Activated CD4-positive, alpha-beta memory T cell treated with anti-CD3 and anti-CD28 coated beads for 36 hours (primary cell): ENCODE measurements at places on chromosomes 7 and 10.

DNA sequence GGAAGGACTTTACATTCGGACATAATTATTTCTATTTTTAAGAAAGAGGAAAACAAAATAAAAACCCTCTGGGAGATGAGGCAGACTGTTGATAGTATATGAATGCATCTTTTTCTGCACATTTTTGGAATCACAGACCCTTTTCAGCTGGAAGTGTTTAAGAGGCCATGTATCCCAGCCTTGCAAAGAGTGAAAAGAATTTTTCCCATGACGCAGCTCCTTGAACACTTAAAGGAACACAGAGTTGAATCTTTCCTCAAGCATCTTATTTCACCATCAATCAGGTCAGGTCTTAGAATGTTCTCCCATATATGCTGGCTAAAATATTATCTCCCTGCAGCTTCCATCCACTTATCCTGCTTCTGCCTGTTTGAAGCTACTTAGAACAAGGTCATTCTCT lies 45.9 kb upstream of the PAPSS2 start:
- DNase-seq = no peak

DNA sequence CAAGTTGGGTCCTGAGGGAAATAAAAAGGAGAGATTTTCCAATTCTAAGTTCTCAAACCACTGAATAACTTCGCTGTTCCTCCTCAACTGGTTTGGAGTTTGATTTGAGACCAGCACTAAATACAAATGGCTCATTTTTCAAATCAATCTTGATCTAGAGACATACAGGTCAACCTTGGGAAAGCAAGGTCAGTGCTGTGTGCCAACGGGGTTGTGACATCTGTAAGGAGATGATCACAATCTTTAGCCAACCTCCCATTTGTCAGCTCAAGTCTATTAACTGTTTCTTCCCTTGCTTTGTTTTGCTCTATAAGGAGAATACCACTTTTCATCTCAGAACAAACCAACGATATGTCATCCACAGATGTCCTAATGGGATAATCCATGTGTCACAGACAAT lies 131.1 kb downstream of the TAX1BP1 start:
- DNase-seq = no peak

DNA sequence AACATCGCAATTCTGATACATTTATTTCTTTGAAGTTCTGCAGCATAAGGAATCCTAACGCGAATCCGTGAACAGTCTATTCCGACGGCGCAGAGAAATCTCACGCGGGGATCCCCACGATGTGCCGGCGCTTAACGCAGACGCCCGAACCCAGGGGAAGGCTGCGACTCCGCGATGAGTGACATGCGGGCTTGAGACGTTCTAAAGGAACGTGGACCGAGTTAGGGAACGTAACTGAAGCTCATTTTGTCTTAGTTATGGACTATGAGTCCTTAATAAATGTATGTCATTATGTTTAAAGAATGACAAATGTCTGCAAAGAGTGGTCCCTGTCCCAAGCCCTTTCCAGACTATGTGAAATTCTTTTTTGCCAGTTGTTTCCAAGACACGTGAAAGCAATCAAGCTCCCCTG lies 995 bp upstream of the PARD3 start:
- no peak for DNase-seq

- no peak for DNase-seq
These were observed 12.1 kb downstream of the DOCK1 start for GRCh38 chr10:126917375-126917774.

GRCh38 chr7:108406222-108406890 lies 49.9 kb downstream of the NRCAM start:
- DNase-seq = no peak
